ENCODE measurements at places on chromosomes 1 and 21. TPM values are rescaled to one million over a fixed set of nuclear protein-coding genes. Genes with fewer than 3 reads are reported as not detected.

- H3K27ac ChIP-seq: no peak overlapping the region
- no peak overlapping the region for H3K4me3 ChIP-seq
- DNase-seq: no peak
- H3K36me3 ChIP-seq: no peaks in the 10 kb centered on the region
- H3K4me1 ChIP-seq: peaks cover 36% of the 10 kb centered on the region
Measured at GRCh38 chr1:234911787-234912186, 216.8 kb downstream of the TOMM20 start.

GRCh38 chr1:150024156-150024555 lies 13.6 kb upstream of the OTUD7B start:
- DNase-seq: no peak
- H3K36me3 ChIP-seq: no peaks in the 10 kb centered on the region
- H3K27me3 ChIP-seq: no peaks in the 10 kb centered on the region
- H3K4me3 ChIP-seq: no peak overlapping the region

- H3K27ac ChIP-seq: no peak overlapping the region
- DNase-seq: no peak
- H3K36me3 ChIP-seq: no peaks in the 10 kb centered on the region
- H3K27me3 ChIP-seq: no peaks in the 10 kb centered on the region
- no peaks in the 10 kb centered on the region for H3K4me1 ChIP-seq
- H3K4me3 ChIP-seq: no peak overlapping the region
Measured at GRCh38 chr21:39057121-39057520, 126.1 kb downstream of the PSMG1 start.

Gene ABCG1
- 67.7 TPM for total RNA-seq

Gene TNFRSF9
- total RNA-seq: not detected

Gene ANGPTL3
- total RNA-seq: not detected

Data from transverse colon (tissue), 4 donors.